HepG2 (cell line): ENCODE measurements at places on chromosomes 7 and 10. TPM values are rescaled to one million over a fixed set of nuclear protein-coding genes. Genes with fewer than 3 reads are reported as not detected.

- no peak for DNase-seq
These were observed 4.1 kb downstream of the NOD1 start for GRCh38 chr7:30474485-30474884.

GRCh38 chr10:21265622-21266021 lies 259.9 kb downstream of the SKIDA1 start:
- peak; percentile 28 for DNase-seq

DNA sequence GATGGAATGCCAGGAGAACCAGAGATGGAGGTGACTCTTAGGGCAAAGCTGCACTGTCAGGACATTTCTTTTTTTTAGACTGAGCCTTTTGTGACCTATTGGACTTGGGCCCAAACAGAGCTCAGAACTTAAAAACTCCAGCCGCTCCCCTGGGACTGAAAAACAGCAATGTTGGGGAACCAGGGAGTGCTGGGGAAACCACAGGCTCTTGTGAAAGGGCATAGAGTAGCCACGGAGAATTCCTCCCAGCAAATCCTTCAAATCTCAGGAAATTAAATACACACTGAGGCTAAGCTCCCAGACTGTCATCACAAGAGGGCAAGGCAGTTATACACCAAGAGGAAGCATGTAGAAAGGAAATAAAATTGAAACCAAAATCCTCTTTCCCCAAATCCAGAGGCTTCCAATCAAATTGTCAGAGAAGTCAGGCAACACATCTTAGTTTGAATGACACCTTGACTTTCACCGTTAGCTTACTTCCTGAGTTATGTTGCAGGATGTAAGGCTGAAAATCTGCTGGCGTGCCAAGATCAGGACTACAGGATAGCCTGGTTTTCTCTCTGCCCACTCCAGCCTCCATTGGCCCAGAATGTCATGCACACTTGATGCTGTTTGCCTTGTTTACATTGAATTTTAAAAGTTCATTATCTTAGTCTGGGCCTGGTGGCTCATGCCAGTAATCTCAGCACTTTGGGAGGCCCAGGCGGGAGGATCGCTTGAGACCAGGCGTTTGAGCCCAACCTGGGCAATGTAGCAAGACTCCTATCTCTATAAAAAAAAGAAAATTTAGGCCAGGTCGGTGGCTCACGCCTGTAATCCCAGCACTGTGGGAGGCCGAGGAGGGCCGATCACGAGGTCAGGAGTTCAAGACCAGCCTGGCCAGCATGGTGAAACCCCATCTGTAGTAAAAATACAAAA lies 2.6 kb upstream of the RFC2 start:
- no peak for DNase-seq

DNA sequence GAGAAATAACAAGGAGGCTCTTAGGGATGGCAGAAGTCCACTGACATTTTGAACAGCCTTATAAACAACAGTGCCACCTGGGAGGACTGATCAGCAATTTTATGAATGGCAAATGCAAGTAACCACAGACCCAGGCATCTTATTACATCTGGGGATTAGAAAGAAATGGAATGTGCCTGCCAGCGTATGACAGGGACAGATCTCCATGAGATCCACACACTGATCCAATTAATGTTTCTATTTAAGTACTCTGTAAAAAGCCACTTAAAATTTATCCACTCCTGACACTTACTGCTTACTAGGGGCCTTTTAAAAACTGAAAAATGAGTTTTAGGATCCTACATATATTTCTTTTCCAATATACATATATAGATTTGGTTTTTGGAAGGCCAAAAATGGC lies 28.6 kb downstream of the PARD3 start:
- DNase-seq: no peak

- DNase-seq: no peak
These were observed 8.1 kb downstream of the CRYGN start for GRCh38 chr7:151431768-151432311.

- DNase-seq: peak; percentile 53
These were observed 29.7 kb upstream of the SEC61G start for GRCh38 chr7:54788664-54789063.

DNA sequence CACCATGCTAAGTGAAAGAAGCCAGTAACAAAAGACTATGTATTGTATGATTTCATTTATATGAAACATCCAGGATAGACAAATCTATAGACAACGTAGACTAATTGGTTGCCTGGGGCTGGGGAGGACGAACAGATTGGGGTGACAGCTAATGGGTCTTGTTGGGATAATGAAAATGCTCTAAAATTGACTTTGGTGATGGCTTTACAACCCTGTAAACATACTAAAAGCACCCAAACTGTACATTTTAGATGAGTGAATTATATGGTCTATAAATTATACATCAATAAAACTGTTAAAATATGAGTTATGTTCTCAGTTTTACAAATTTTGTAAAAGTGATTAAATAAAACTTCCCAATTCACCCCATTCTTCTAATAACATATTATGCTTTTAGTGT lies 261.5 kb downstream of the ELMO1 start:
- DNase-seq: no peak

GRCh38 chr7:96303105-96303685 lies 18.7 kb downstream of the SLC25A13 start:
- peak; percentile 96 for DNase-seq

DNA sequence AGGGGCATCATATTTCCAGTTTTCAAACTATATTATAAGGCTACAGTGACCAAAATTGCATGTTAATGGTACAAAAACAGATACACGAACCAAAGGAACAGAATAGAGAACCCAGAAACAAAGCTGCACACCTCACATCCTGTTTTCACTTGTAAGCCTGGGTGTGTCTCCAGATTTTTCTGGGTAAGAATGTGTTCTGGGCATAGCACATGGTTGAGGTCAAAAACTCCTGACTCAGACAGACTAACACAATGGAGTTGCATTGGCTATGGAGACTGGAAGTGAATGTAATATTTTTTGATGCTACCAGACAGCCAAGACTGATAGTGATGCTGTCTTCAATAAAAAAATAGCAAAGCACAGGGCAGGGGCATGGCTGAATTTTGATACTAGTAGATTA lies 1175.2 kb downstream of the NXPH1 start:
- no peak for DNase-seq

Gene LIPF
- not detected in 2 replicates for total RNA-seq

Gene MLXIPL
- 17.2 and 51.6 TPM in 2 replicates for total RNA-seq

Gene CTAGE4
- total RNA-seq: not detected in 2 replicates

Gene PAPOLB
- total RNA-seq: not detected in 2 replicates

Gene AP1S1
- total RNA-seq: 57.5 and 77.9 TPM in 2 replicates
